Lower leg skin (tissue), 4 donors: ENCODE measurements at places on chromosomes 5 and 9.

DNA sequence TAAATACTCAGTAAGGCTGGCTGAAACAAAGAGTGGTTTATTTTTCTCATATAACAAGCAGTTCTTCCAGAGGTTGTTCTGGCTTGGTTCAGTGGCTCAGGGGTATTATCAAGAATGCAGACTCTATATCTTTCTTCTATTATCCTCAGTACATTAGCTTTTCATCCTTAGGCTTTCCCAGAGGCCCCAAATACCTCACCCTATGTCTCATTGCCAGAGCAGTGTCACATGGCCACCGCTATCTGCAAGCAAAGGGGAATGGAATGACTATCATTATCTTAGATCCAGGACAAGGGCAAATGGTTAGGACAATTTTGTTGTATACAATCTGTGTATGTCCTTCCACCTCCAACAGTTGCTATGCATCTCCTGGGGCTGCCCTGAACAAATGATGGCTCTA lies 69.0 kb upstream of the SNX2 start:
- DNase-seq, result no peak

DNA sequence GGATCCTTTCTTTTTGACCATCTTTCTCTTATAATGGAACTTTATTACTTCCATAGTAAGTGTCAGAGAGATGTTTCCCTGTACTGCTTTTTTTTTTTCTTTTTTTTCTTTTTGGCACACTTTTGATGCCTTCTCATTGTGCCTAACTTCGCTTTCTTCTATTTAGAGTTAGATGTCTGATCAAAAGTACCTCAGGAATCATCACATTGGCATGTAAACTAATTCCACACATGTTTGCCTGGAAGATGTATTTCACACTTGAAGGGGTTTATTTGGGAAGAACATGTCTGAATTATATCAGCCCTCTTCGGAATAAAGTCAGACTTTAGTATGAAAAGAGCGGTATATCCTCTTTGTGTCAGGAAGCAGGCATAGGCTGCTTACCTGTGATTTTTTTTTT lies 35.1 kb downstream of the SMARCA2 start:
- no peak for DNase-seq

DNA sequence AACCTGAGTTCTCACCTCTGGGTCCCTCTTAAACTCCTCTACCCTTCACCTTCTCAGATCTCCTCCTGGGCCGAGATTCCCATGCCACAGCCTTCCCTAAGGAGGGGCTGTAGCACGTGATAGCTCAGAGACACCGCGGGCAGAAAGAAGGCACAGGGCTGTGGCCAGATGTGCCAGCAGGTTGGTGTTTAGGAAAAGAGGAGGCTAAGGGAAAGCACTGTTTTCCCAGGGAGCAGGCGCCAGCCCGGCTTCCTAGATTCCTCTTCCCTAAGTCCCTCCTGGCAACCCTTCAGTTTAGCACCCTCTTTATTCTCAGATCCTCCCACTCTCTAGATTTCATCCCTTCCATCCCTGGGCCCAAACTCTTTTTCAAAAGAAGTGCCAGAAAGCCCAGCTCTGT lies 59.4 kb upstream of the CCNG1 start:
- DNase-seq, result no peak

GRCh38 chr5:97049175-97049574 lies 93.2 kb downstream of the LIX1 start:
- no peak for DNase-seq

GRCh38 chr9:25225938-25226760 lies 452.1 kb downstream of the TUSC1 start:
- no peak for DNase-seq

DNA sequence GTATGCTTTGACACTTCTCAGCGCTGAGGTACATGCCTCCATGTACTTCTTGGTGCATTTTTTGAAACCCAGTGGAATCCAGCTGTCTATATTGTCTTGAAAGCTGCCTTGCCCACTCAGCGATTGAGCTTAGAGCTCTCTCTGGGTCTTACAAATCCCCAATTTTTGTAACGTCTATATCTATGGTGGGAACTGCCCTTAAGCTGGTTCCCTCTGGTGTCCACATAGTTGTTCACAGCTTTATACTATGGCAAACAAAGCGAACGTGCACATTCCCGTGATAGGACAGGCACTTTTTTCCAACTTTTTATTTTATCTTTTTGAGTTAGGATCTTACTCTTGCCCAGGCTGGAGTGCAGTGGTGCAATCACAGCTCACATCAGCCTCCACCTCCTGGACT lies 20.9 kb downstream of the CDHR2 start:
- DNase-seq, result no peak

GRCh38 chr5:119966028-119966427 lies 336.7 kb downstream of the FAM170A start:
- DNase-seq, result no peak

DNA sequence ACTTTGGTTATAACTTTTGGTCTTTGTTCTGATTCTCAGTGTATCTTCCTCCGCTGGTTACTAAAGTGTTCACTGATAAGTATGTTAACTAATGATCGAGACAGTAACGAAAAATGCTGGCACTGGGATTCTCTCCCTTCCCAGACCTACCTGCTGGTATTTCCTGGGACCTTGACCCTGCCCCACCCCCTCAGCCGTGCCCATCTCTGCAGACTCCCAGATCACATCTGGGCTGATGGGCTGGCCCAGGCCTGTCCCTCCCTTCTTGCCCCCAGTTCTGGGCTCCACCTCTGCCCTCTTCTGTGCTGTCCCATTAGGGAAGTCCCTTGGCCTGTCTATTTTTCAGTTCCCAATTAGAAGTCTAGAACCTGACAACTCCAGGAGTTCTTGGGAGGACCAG lies 46.9 kb downstream of the NEURL1B start:
- no peak for DNase-seq

DNA sequence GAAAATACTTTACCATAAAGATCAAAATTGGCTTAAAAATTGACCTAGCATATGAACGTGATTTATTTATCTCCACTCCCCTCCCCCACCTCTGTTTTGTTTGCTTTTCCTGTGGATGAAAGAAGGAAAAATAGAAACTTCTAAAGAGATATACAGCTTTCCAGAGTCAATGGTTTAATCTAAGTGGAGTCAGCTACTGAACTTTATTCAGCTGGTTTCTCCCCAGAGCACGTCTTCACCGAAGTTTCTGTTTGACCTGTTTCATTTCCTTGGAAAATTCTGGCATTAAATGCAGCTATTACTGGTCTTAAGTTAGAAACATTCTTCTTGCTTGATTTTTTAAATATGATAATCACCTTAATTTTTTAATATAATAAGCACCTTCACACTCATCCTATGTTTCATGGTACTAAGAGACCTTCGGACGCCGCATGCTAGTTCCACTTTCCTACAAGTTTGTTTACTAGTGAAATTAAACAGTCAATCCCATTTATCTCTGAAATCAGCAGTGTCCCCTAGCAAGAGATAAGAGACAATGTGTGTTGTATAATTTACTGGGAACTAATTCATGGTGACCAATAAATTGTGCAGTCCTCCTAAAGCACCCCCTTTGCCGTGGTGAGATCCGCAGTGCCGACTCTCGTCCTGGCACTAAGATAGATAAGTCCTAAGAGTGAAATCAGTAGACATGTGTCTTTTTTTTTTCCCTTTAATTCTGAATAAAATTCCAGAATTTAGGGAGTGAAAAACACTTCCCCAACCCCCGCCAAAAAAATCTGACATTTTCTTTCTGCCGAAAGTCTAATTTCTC lies 89.9 kb downstream of the ARL15 start:
- no peak for DNase-seq

- no peak for DNase-seq
These were observed 261.2 kb upstream of the CLINT1 start for GRCh38 chr5:158119961-158120723.
